Activated naive CD4-positive, alpha-beta T cell treated with anti-CD3 and anti-CD28 coated beads, Interleukin-2, amount 50 U/mL, for 16 hours (primary cell): ENCODE measurements at places on chromosomes 2 and 18.

- no peak for DNase-seq
Observed at GRCh38 chr2:181621779-181622490, 35.0 kb downstream of the CERKL start.

DNA sequence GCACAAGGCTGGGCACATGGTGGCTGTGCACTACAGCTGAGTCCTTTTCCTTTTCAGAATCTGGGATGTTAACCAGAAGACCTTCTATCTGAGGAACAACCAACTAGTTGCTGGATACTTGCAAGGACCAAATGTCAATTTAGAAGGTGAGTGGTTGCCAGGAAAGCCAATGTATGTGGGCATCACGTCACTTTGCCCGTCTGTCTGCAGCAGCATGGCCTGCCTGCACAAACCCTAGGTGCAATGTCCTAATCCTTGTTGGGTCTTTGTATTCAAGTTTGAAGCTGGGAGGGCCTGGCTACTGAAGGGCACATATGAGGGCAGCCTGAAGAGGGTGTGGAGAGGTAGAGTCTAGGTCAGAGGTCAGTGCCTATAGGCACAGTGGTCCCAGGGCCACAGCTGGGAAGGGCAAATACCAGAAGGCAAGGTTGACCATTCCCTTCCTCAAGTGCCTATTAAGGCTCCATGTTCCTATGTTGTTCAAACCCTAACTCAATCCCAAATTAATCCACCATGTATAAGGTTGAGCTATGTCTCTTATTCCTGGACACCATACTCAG, 2.2 kb downstream of the IL1RN start:
- no peak for DNase-seq

- DNase-seq: no peak
Observed at GRCh38 chr2:122682356-122682755, 926.9 kb downstream of the TSN start.

- DNase-seq: no peak
Observed at GRCh38 chr18:78242254-78242643, 737.4 kb upstream of the SALL3 start.

GRCh38 chr2:216991563-216991962, 131.7 kb upstream of the TNP1 start:
- no peak for DNase-seq

DNA sequence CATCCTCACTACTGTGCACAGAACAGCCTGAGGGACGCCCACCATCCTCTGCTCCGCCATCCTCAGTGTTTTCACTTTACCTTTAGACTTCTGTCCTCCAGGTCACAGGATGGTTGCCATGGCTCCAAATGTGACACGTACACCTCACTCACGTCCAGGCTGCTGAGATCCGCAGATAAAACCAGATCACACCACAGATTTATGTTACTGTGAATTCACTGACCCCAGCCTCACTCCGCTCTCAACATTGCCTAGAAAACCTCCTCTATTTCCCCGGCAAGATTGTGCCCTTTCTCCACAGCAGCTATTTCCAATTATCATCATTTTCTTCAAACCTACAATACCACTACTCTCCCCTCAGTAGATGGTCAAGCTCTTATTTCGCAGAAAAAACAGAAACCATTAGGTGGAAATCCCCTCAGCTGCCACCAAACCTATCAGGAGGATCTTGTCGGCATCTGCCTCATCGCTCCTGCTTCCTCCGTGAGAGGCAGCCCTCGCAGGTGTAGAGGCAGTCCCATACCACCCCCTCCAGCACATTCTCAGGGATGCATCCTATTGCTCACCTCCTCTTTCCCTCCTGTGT, 49.8 kb upstream of the SLC1A4 start:
- DNase-seq: no peak
